ENCODE measurements at places on chromosomes 2 and 18.

DNA sequence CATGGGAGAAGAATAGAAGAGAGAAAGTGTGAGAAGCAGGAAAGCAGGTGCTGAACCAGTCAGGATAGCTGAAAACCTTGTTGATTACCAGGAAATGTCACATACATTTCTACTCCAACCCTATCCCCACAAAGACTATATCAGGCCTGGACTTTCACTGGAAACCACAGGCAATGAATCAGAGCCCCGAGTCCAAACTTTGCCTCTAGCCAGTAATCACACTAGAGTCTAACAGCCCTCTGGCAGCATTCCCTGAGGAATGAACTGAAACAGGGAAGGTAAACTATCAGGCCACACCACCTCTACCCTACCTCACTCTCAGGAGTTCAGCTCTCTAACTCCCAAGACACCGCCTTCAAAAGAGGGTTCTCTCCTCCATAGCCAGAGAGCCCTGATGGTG is 18.7 kb upstream of the IHH start:
- DNase-seq, result no peak

DNA sequence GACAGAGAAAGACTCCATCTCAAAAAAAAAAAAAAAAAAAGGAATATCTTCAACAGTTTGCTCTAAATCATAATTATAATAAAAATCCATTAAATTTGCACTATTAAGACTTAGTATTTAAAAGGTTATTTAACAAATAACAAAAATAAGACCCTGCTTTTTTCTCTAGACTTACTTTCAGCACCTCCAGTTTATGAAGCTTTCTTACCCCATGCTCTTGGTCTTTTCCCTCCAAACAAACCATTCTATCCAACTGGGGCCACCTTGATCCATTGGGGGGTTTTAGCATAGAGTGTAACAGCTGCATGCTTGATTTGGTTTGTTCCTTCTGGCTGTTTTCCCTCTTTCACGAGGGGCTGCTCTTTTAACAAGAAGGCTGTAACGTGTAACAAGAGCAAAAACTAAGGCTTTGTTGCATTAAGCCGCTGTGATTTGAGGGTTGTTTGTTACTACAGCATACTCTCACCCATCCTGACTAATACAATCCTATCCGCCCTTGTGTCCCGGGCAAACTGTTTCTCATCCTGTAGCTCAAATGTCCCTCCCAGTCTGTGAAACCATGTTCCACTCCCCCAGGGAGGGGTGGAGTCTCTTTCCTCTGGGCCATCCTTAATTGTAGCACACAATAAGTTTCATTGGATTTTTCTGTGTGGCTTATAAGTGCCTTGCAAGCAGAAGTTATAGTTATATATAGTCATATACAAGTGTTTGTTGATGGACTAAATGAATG is 9.6 kb upstream of the MYCN start:
- no peak for DNase-seq

DNA sequence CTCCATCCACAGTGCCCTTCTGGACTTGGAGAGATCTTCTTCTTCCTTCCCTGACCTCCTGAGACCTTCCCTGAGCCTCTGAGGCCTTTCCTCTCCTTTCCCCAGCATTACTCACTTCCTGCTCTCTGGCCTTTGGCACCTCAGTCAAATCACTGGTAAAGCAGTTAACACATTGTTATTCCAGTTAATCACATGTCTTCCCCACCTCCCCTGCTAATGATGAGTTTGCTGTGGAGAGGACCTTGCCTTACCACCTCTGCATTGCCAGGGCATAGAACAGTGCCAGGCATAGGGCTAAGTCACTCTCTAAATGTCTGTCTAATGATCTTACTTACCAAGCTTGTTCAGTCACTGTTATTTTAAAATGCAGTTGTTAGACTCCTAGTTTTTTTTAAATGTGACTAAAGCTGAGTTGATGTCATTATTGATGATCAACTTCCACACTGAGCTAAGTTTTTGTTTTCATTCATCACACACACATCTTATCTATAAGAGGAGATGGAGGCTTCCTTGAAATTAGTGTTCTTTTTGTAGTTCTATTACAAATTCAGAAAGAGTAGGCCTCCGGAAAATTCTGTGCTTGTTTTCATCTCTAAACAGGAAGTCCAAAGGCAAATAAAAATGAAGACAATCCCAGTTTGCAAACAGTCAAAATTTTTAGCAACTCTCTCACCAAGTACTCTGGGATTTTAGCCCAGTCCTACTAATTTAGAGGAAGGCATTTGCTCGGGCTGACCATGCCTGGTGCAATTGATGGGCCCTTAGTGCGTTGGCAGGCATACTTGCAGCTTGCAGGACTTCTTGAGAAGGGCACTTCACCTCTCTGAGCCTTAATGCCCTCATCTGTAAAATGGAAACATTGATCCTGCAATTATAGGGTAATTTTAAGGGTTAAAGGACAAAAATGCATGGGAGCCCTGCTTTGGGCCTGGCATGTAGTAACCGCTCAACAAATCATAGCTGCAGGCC is 113.7 kb upstream of the SPRED2 start:
- DNase-seq, result no peak

DNA sequence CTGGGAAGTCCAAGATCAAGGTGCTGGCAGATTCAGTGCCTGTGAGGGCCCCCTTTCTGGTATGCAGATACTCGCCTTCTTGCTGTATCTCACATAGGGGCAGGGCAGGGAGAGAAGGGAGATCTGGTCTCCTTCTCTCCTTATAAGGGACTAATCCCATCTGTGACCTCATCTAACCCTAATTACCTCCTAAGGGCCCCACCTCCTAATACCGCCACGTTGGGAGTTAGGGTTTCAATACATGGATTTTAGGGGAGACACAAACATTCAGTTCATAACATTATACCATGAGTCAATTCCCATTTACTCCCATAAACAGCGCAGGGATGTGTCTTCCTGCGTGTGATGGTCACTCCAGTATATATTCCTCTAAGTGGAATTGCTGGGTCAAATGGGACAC is 73.8 kb upstream of the TXNDC2 start:
- no peak for DNase-seq

DNA sequence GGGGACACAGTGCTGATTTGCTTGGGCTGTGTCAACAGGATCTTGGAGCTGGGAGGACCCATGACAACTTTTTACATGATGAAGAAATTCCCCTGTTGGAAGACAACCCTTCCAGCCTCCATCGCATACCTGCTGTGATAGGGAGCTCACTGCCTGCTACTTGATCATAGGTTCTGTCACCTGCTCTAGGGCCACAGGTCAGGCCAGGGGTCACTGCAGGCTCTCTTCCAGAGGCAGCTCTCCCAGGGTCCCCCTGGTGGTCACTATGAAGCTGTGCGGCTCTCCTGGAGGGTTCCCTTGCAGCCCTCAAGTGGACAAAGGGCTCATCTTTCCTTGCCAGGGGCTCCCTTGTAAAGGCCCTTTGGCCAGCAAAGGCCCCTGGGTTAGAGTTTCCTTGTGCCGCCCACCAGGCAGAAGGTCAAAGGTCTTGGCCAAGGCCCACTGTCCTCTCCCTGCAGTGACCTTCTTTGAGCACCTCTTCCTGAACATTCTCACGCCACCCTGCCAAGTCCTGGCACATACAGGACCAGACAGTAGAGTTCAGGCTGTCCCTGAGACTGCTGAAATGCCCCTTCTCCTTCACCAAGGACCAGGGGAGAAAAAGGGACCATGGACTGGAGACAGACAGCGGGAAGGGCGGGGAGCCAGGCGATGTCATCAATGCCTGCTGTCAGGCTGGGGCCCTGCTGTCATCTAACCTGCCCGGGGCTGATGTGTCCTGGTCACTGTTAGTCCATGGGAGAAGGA is 345.1 kb downstream of the DYSF start:
- no peak for DNase-seq

DNA sequence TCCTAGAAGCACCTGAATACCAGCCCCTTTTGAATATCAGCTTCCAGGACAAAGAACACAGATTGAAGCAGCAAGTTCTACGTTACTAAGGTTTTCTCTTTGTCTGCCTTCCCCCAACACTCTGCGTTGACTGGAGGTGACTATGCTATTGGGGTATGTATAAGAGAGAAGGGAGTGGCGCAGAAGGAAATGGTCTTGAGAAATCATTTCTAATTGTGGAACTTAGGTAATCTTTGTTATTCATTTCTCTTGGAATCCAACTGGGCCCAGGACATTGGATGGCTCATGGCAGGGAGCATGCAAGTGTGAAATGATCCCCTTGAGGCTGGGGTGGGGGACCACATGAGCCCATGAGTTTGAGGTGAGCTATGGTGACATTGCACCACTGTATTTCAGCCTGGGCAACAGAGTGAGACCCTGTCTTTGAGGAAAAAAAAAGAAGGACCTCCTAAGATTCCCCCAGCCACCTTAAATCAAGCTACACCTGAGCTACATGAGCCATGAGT is 29.7 kb downstream of the XDH start:
- no peak for DNase-seq

DNA sequence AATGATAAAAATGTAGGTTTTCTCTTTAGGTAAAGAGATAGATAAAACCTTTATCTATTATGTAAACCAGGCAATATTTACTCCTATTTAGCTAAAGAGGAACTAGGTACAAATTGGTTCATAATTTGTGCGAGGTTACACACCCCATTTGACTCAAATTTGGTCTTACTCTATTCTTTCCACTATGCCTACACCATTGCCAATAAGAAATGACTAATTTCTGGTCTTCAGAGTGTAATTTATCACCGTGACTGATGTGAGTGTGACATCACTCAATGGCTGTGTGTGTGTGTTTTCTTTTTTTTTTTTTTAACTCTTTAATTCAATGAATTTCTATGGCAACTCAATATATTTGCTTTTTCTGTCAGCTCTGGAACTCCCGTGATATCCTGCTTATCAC is 955.8 kb downstream of the TDRD15 start:
- DNase-seq, result no peak

DNA sequence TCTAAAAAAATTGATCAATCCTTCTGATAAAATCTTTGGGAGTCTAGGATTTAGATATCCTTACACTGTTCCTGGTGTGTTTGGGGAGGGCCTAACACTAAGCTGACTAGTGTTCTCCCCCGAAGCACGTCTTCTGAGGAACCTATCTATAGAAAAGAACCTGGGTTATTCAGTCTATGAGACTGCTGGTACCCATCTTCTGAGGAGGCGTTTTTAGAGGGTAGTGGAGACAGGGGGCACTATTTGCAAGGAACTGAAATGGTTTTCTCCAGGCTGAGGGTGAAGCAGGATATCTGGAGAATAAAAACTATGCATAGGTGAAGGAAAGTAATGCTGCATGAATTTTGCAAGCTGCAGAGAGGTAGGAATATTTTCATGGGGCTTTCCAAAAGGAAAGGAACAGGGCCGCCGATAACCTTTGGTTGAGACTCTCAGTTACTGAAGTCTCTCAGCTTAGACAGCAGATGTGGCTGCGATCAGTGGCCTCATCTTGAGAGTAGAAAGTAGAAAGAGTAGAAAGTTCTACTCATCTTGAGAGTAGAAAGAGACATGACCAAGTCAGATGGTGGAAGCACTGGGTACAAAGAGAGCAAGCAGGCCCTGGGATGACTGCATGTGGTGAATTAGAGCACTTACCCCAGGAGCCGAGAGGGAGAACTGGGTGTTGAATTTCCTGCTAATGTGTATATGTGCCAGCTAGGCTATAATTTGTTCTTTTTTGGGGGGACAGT is 31.8 kb upstream of the KCNE4 start:
- DNase-seq, result no peak

- no peak for DNase-seq
Measured at GRCh38 chr2:10424916-10425505, 23.1 kb downstream of the ODC1 start.

GRCh38 chr2:43458014-43458628 is 137.7 kb downstream of the THADA start:
- no peak for DNase-seq

GRCh38 chr18:58095655-58096054 is 51.6 kb downstream of the NEDD4L start:
- DNase-seq, result no peak

GRCh38 chr2:129080715-129081476 is 762.2 kb upstream of the HS6ST1 start:
- no peak for DNase-seq

GRCh38 chr18:28123401-28124030 is 53.4 kb downstream of the CDH2 start:
- DNase-seq, result no peak

DNA sequence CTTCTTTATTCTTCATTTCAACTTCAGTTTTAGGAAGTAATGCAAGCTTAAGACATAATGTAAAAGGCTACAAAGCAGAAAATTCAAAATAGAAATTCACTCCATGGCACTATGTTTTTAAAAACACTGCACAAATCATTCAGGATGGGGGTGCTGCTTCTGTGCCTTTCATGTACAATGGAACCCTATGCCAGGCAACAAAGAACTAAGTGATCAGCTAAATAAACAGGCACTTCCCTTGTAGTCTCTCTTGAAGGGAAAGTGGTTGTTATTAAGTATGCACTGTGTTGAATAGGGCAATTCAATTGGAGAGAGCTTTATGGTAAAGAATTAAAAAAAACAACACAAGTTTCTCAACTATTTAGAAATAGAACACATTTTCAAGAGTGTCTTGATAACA is 10.9 kb upstream of the ERBB4 start:
- no peak for DNase-seq

DNA sequence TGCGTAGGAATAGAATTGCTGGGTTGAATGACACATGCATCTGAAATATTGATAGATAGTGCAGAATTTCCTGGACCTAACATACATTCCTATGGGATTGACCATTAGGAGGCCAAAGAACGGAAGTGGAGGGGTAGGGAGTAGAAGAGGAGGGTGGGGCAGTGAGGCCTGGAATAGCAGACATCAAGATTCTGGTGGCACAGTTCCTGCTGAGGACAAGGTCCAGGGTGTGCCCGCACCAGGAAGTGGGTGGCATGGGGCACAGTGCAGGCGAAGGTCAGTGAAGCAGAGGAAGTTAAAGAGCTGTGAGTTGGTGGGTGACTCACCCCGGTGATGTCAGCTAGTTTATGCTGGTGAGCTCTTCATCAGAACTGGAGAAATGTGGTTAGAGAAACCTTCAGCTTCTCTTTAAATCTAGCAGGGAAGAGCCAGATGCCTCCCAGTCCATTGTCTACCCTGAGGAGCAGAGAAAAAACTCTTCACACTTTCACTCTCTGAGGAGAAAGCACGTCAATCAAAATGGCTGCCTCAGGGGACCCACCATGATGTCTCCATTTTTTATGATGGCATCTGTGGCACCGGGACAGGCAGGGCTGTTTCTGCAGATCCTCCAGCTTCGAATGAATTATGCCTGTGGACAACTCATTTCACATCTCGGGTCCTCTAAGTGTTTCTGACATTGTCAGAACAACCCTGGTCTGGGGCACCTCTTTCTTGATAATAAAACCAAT is 55.9 kb upstream of the CTLA4 start:
- DNase-seq, result no peak

DNA sequence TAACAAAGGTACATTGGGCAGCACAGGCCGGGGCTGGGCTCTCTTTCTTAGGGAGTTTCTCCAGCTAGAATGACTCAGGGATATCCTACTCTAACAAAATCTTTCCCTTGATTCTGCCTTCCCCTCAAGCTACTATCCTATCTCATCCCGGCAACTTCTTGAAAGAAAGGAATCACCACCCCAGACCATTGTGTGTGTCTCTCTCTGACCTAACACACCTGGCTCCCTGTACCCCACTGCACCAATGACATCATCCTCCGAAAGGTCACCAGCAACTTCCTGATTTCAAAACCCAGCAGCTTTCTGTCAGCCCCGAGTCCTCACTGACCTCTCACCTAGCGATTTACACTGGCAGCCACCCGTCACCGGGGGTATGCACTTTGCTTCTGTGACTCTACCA is 72.1 kb upstream of the MAP4K4 start:
- no peak for DNase-seq

Data from dorsolateral prefrontal cortex (tissue), 122 donors.